ENCODE measurements at places on chromosomes 3 and 15. TPM values are rescaled to one million over a fixed set of nuclear protein-coding genes. Genes with fewer than 3 reads are reported as not detected.

The CMTM8 gene
- 0.41 TPM for total RNA-seq

The CASR gene
- not detected for total RNA-seq

The ZNF80 gene
- not detected for total RNA-seq

The QRICH1 gene
- 148 TPM for total RNA-seq

The CSPG5 gene
- total RNA-seq = 115 TPM

The TGFBR2 gene
- 4.5 TPM for total RNA-seq

Measured in frontal cortex (tissue), 4 donors.